ENCODE measurements at places on chromosomes 1 and 21. TPM values are rescaled to one million over a fixed set of nuclear protein-coding genes. Genes with fewer than 3 reads are reported as not detected.

Gene EMC1
- 28.6 TPM for total RNA-seq

Gene CLEC20A
- total RNA-seq: not detected

Gene ACTN2
- total RNA-seq: 3,389 TPM

Gene PRAMEF5
- not detected for total RNA-seq

Gene KCNK1
- 10.3 TPM for total RNA-seq

Gene OR10Z1
- total RNA-seq: not detected

Gene FCMR
- 4.4 TPM for total RNA-seq

Gene OR6K3
- total RNA-seq: not detected

GRCh38 chr21:36881228-36881627 is 85.2 kb downstream of the HLCS start:
- DNase-seq: no peak

GRCh38 chr1:189616893-189617292 is 860.8 kb downstream of the BRINP3 start:
- DNase-seq: no peak

- no peak for DNase-seq
Measured at GRCh38 chr1:53964109-53964508, 18.0 kb downstream of the LRRC42 start.

- DNase-seq: peak; percentile 86
Measured at GRCh38 chr1:159854116-159854692, 8.3 kb downstream of the VSIG8 start.

DNA sequence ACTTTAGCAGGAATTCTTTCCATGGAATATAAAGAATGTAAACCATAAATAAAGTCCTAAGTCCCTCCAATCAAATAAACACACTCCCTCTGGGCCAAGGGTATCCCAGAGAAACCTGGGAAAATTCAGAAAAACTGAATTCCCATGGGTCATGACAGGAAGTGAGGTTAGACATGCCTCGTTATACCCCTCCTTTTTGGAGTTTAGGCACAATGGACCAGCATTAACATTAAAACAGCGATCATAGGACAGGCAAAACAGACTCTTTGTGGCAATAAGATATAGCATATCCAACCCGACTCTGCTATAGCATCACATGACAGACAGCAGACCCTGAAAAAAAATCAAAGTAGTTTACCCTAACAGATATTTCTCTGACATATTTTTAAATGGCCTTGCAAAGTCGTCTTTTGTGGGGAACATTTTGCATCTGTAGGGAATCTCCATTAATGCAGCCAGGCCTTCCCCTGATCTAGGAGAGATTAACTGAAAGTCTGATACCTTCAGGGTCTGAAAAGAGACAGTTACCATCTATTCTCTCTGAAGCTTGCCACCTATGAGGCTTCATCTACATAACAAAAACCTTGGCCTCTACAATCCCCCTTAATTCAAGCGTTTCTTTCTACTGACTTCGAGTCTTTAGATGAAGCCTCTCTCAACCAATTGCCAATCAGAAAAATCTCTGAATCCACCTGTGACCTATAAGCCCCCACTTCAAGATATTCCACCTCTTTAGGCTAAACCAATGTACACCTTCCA is 143.0 kb upstream of the KCNK1 start:
- no peak for DNase-seq

DNA sequence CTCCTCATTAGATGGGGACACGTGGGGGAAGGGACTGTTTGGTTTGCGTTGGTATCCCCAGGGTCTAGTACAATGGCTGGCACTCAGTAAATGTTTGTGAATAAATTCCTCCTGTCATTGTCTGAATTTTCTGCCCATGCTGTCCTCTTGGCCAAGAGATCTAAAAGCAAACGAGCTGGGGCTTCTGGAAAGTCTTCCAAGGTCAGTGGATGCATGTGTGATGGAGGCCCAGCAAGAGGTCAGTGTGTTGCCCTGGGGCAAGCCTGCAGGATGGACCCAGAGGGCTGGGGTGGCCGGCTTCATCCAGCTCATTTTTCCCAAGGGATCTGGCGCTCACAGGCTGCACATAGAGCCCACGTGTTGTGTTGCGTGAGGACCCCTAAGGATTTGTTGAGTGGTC is 30.0 kb upstream of the JUN start:
- DNase-seq: no peak

DNA sequence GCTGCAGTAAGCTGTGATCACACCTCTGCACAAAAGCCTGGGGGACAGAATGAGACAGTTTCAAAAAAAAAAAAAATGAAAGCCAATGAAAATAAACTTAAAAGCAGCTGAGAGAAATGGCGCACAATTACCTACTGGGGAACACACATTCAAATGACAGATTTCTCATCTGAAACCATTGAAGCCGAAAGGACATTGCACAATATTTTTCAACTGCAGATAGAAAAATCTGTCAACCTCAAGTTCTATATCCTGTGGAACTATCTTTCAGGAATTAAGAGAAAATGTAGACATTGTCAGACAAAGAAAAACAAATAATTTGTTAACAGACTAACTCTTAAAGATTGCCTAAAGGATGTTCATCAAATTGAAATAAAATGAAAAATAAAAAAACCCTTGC is 442.8 kb downstream of the MATN1 start:
- no peak for DNase-seq

DNA sequence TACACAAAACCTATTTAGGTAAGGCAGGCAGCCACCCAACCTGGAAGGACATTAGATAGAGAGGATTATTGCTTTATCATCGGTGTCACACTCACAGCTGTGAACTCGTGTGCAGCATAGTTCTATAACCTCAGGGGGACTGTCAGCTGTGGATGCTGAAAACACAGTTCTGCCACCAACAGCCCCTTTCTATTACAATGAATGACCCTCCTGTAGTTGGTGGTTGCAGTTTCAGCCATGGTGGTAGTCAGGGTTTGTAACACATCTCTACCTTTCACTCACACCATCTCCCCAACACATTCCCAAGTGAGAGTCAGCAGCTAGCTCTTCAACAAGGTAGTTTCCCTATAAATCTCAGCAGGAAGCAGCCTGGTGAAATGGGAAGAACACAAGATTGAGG is 136.8 kb downstream of the ZC3H11B start:
- no peak for DNase-seq

DNA sequence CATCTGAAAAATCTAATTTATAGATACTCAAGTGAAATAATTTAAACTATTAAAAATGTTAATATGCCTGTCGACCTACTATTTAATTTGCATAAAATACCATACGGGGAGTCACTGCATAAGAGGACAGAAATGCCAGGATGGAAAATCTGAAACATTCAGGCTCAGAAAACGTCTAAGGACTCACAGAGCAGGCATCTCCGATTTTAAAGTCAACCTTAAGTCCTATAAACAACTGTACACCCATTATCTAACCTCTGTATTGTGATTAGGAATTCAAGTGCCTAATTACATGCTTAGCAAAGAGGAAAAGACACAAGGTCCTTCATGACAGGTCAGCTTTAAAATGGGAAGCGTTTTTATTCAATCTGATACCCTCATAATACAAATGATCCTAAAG is 49.2 kb downstream of the ZBTB18 start:
- DNase-seq: no peak

GRCh38 chr1:207823880-207824566 is 72.2 kb downstream of the CD46 start:
- peak; percentile 89 for DNase-seq

DNA sequence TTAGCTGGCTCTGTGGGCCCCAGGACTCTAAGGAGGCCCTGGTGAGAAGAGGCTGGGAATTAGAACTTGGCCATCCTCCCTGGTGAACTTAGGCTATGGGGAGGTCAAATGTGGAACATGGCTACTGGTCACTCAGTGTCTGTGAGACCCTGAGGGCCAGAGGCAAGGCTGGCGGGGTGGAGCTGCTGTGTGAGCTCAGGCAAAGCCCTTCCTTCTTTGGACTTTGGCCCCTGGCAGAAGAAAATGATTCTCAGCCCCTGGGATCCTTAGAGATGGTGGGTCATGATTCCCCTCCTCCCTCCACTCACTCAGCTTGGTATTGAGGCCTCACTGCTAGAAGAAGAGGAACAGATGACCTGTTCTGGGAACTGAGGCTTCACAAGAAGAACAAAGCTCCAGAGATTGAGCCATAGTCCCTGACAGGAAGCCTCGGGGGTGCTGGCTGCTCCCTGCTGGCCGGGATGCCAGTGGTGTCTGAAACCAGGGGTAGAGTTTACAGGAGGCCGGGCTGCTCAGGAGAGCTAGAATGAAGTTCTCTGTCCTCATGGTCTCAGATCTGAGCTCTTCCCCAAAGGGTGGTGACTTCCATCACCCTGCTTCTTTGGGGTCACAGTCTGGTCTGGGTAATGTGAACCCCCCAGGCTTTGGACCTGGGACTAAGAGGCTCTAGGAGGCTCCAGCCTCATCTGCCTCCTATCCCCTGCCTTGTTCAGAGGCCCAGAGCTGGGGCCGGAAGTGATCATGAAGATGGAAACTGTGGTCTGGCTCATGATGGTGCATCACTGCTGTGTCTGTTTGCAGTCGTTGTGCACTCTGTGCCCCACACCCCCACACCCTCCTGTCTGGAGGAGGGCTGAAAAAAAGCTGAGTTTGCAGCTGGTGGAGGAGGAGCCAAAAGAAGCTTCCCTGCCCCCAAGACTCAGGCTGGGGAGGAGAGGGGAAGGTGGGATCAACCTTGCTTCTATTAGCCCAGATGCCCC is 905 bp downstream of the BTBD19 start:
- no peak for DNase-seq

- DNase-seq: no peak
Measured at GRCh38 chr1:27623327-27624212, 11.4 kb downstream of the FGR start.

- no peak for DNase-seq
Measured at GRCh38 chr1:215477632-215478031, 89.5 kb upstream of the KCTD3 start.

GRCh38 chr1:201096041-201096461 is 16.2 kb downstream of the CACNA1S start:
- no peak for DNase-seq

- DNase-seq: no peak
Measured at GRCh38 chr1:91842056-91842455, 43.9 kb downstream of the TGFBR3 start.

DNA sequence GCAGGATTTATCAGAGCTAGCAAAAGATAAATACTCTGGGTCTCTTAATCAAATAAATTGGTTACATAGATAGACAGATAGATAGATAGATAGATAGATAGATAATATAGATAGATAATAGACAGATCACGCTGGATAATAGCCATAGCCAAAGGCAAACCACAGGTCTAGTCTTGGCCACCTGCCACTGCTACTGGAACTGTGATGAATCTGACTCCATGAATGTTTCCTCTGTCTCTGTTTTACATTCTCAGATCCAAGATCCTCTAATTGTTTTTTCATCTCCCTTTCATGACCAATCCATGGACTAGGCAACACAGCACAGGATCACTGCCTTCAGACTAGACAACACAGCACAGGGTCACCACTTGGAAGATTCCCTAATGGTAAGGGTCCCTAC is 444.7 kb upstream of the NFIA start:
- no peak for DNase-seq

- no peak for DNase-seq
Measured at GRCh38 chr1:60581455-60582220, 500.7 kb upstream of the NFIA start.

GRCh38 chr1:24991697-24992096 is 61.6 kb upstream of the RUNX3 start:
- no peak for DNase-seq

GRCh38 chr1:20725189-20726117 is 7.0 kb downstream of the SH2D5 start:
- no peak for DNase-seq
